Posterior vena cava (tissue), 2 donors: ENCODE measurements at places on chromosomes 16 and 17. TPM values are rescaled to one million over a fixed set of nuclear protein-coding genes. Genes with fewer than 3 reads are reported as not detected.

Gene ERAL1
- 22.6 TPM for total RNA-seq

Gene TPSAB1
- 48.3 TPM for total RNA-seq

Gene OR3A3
- total RNA-seq = not detected

Gene GJD3
- 1.00 TPM for total RNA-seq

Gene GABARAP
- 405 TPM for total RNA-seq

Gene PLD6
- total RNA-seq = 4.4 TPM

Gene SOX8
- 0.79 TPM for total RNA-seq

Gene SUPT4H1
- 50.1 TPM for total RNA-seq

Gene HES7
- total RNA-seq = 0.67 TPM

Gene TEDC2
- total RNA-seq = not detected

Gene GCGR
- not detected for total RNA-seq

Gene KRT24
- total RNA-seq = not detected

Gene CACNG1
- not detected for total RNA-seq

Gene UMOD
- not detected for total RNA-seq

Gene TVP23B
- 29.4 TPM for total RNA-seq

Gene SCARF1
- total RNA-seq = 13.9 TPM

Gene GLYR1
- total RNA-seq = 72.2 TPM

Gene PERCC1
- total RNA-seq = not detected

Gene DOC2B
- 11.9 TPM for total RNA-seq

Gene CPSF4L
- total RNA-seq = not detected

Gene SRL
- 4.1 TPM for total RNA-seq

Gene SSTR5
- not detected for total RNA-seq

Gene KRTAP1-1
- not detected for total RNA-seq

Gene C16orf54
- total RNA-seq = 1.1 TPM

Gene CES1
- 29.9 TPM for total RNA-seq

Gene NEUROD2
- not detected for total RNA-seq

Gene TMEM98
- 27.5 TPM for total RNA-seq

Gene HIRIP3
- 12.1 TPM for total RNA-seq

Gene PRSS22
- total RNA-seq = not detected

Gene TTYH2
- total RNA-seq = 3.2 TPM

Gene PSME3
- total RNA-seq = 80.6 TPM

Gene TBC1D3I
- not detected for total RNA-seq

Gene AMFR
- total RNA-seq = 116 TPM

Gene MT4
- not detected for total RNA-seq

Gene ICAM2
- total RNA-seq = 36.4 TPM

Gene PRSS8
- total RNA-seq = not detected

Gene GGT6
- total RNA-seq = not detected

Gene RNU2-1
- 15,009 TPM for total RNA-seq

Gene RAP1GAP2
- 6.0 TPM for total RNA-seq

Gene GINS2
- 0.19 TPM for total RNA-seq

Gene HSF4
- total RNA-seq = 25.8 TPM

Gene TMEM132E
- total RNA-seq = 0.42 TPM
